ENCODE measurements at places on chromosomes 12 and 14. TPM values are rescaled to one million over a fixed set of nuclear protein-coding genes. Genes with fewer than 3 reads are reported as not detected.

KCNH3 gene
- total RNA-seq, result not detected

WNK1 gene
- 147 TPM for total RNA-seq

AQP6 gene
- total RNA-seq, result 0.11 TPM

ANO6 gene
- total RNA-seq, result 172 TPM

KRT3 gene
- total RNA-seq, result not detected

DEGS2 gene
- 0.11 TPM for total RNA-seq

GRIP1 gene
- 15.2 TPM for total RNA-seq

HEBP1 gene
- total RNA-seq, result 40.6 TPM

SMCO2 gene
- not detected for total RNA-seq

DNA sequence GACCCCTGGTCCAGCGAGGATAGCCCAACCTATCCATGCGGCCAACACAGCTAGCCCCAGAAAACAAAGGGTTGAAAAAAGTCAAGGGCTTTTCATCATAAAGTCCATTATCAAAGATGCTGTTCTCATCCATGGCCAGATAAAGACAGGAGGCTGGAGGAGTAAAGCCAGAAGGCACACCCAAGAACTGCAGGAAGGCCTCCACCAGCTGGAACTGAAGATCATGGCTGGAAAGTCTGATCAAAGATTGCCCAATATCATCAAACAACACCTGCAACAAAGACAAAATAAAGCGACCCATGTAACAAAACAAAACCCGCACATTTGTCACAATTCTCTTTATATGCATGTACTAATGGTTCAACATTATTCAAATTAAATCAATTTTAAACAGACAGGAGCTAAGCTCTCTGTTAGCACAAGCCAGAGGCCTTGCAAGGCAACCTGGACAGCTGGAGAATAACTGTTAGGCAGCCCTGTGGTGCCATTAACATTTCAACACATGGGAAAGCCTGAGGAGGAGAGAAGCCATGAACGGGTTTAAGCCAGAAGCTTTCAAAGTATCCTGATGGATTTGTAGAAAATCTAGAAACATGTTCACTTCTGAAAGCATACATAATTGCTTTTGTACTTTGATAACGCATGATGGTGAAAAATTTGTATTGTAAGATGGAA, 34.1 kb downstream of the PSMC1 start:
- DNase-seq, result no peak

GRCh38 chr12:751192-751998, 984 bp upstream of the WNK1 start:
- DNase-seq, result peak; percentile 97

DNA sequence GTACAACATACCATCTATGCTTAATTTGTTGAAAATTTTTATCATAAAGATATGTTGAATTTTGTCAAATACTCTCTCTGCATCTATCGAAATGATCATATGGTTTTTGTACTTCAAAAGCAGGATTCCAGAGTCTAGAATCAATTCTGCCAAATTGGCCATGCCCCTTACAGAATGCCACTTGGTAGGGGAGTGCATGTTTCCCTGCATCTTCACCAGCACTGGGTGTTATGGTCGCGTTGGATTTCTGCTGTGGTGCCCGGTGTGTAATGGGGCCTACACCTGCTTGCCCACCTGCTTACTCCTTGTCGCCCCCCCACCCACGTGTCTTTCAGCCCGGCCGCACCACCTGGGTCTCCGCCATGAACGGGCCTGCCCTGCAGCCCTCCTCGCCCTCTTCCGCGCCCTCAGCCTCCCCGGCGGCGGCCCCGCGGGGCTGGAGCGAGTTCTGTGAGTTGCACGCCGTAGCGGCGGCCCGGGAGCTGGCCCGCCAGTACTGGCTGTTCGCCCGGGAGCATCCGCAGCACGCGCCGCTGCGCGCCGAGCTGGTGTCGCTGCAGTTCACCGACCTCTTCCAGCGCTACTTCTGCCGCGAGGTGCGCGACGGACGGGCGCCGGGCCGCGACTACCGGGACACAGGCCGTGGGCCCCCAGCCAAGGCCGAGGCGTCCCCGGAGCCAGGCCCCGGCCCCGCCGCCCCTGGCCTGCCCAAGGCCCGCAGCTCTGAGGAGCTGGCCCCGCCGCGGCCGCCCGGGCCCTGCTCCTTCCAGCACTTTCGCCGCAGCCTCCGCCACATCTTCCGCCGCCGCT, 12.3 kb downstream of the SH2B3 start:
- DNase-seq, result no peak

DNA sequence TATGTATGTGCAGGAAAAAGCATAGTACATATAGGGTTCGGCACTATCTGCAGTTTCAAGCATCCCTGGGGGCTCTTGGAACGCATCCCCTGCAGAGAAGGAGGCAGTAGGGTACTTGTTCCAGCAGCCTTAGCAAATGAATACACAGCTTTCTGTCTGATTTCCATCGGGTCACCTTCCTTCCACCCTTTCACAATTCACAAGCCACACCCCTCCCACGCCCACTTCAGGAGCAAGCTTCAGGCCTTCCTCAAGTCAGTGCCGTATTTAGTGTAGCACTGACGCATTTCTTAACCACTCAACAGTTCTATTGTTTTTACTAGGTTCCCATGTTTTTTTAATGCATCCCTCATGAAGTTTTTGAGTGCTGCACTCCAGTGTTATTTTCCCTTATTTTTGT, 64.2 kb downstream of the CLMN start:
- no peak for DNase-seq

DNA sequence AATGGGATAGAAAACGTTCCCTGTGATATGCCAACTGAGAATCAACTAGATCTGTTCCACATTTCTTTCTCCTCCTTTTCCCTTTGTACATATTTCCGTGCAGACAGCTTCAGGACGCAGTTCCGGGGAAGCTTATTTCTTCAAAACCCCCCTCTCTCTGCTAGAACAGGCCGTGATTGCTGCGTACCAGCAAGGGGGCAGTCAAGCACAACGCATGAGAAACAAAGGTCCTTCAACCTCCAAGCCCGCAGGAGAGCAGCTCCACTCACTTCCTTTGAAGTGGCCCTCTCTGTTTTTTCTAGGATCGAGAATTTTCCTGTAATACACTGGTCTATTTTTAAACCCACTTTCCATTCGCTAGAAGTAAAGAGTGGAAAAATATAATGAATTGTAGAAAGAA, 80.8 kb downstream of the ZNF664 start:
- no peak for DNase-seq

DNA sequence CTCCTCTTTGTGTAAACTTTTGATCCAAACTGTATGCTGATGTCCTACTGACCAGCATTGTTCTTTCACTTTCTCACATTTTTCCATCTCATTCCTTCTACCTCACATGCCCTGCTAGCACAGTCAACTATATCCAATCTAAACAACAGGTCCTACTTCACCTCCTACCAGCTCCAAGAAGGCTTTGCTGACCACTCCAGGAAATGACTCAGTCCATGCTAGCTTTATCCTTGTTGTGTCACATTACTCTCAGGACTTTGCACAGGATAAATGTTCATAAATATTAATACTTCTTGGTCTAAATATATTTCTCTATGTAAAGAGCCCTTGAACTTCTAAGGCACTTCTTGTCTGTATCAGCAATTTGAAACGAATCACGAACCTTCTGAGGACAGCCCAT, 64.9 kb upstream of the PCED1B start:
- no peak for DNase-seq

- peak; percentile 98 for DNase-seq
Observed at GRCh38 chr12:120234643-120235368, 30.7 kb downstream of the PXN start.

DNA sequence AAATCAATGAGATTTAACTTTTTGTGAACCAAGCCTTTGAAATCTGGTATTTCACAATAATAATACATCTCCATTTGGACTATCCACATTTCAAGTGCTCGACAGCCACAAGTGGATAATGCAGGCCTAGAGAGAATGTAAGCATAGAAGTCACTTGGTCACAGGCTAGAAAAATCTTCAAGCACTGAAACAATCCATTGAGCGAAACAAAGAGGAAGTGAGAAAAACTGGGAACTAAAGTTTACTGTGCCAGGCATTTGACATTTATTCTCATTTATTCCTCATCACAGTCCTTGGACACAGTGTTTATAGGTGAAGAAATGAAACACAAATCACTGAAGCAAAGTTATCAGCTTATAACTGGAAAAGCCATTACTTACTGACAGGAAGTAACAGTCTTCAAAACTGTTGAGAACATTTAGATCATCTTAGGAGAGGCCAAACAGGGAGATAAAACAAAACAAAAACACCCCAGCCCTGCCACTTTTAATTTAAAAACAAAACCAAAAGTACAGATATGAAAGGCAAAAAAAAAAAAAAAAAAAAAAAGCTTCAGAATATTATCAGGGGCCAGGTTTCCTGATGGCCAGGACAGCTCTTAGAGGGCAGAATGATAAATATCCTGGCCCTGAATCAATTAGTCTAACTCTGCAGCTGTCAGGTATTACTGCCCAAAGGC, 29.2 kb downstream of the GNS start:
- DNase-seq, result no peak

DNA sequence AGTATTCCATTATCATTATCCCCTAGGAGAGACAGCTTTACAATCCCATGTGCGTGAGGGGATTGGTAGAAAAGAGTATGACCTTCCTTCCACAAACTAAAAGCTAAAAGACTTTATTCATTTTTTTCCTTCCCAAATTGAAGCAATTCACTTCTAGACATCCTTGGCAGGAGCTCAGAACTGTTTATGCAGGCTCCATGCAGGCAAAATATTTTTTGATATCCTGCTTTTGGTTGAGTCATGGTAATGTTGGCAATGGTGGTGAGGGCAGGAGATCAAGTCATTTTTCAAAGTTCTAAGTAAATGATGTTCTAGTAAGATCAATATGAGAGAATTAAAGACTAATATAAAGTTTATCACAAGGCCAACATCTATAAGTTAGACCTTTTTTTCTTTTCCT, 1.3 kb upstream of the PLEKHG7 start:
- DNase-seq, result no peak

- DNase-seq, result no peak
Observed at GRCh38 chr12:112149596-112149995, 24.2 kb downstream of the TRAFD1 start.

DNA sequence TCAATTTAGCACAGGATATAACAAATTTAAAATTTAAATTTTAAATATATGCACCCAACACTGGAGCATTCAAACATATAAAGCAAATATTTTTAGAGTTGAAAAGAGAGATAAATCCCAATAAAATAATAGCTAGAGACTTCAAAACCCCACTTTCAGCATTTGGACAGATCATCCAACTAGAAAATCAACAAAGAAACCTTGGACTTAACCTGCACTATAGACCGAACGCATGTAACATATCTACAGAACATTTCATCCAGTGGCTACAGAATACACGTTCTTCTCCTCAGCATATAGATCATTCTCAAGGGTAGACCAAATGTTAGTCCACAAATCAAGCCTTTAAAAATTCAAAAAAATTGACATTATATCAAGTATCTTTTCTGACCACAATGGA, 64.0 kb downstream of the SPTSSA start:
- DNase-seq, result no peak

DNA sequence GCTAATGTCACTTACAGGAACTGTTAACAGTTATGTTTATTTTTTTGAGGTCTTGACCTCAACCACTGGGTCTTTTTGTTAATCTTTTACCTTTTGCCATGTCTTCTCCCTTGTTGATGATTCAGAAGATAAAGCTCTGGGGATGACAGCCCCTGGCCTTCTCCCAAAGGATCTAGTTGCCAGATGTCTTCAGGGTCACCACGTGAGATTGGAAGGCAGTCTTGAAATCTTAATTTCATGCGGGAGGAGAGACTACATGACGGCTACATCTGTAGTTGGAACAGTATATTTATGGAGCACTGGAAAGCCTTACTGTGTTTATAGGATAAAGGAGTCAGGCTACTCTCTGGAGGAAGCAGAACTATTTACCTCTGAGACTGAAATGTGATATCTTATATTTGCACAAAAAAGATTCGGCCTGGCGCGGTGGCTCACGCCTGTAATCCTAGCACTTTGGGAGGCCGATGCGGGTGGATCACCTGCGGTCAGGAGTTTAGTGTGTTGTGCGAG, 5.6 kb downstream of the MLEC start:
- DNase-seq, result no peak

DNA sequence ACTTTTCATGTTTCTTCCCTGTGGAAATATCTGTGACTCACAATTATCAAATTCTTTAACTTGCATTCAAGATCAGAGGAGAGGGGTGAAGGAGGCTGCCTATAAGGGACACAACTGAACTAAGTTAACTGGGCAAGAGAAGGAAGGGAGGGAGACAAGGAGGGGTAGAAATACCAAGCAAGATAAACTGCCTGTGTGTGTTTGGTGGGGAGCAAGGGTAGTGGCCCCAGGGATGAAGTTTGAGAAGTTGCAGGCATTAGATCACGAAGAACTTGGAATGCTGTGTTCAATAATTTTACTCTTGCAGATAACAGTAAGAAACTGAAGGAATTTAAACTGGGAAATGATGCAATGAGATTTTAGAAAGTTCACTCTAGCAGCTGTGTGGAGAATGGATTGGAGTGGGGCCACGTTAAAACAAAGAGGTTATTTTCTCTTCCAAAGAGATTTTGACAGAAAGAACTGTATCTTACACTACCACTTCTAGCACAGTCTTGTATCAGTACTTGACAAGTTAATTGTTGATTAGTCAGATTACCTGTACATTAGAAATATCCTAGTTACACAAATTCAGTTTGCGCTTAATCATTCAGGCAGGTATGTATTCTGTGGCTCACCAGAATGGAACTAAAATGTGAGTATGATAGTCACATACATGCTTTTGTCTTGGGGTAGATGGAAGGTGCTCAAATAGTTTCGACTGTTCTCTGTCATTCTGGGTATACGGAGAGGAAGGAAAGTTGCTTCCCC, 7.4 kb downstream of the PKP2 start:
- DNase-seq, result no peak

GRCh38 chr12:85814741-85815140, 21.5 kb downstream of the RASSF9 start:
- DNase-seq, result no peak

DNA sequence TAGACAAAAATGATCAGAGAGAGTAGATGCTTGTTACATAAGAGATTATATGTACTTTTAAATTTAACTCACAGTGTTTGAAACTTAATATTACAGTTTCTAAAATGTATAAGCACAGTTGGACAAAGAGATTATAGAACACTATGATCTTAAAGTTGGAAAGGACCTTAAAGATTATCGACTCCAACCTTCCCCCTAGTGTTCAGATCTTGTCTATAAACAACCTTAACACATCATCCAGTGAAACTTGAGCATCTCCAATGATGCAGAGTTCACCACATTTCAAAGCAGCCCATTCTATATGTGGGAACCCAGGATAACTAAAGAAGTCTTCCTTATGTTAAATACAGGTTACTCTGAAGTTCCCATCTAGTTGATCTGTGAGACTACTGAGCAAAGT, 480.8 kb downstream of the RMST start:
- no peak for DNase-seq

GRCh38 chr14:95444132-95445129, 72.0 kb downstream of the SYNE3 start:
- DNase-seq, result no peak

GRCh38 chr12:65670775-65671174, 153.5 kb upstream of the HMGA2 start:
- DNase-seq, result no peak

Data from esophagus muscularis mucosa (tissue), 4 donors.